ENCODE measurements at places on chromosomes 12 and 14.

DNA sequence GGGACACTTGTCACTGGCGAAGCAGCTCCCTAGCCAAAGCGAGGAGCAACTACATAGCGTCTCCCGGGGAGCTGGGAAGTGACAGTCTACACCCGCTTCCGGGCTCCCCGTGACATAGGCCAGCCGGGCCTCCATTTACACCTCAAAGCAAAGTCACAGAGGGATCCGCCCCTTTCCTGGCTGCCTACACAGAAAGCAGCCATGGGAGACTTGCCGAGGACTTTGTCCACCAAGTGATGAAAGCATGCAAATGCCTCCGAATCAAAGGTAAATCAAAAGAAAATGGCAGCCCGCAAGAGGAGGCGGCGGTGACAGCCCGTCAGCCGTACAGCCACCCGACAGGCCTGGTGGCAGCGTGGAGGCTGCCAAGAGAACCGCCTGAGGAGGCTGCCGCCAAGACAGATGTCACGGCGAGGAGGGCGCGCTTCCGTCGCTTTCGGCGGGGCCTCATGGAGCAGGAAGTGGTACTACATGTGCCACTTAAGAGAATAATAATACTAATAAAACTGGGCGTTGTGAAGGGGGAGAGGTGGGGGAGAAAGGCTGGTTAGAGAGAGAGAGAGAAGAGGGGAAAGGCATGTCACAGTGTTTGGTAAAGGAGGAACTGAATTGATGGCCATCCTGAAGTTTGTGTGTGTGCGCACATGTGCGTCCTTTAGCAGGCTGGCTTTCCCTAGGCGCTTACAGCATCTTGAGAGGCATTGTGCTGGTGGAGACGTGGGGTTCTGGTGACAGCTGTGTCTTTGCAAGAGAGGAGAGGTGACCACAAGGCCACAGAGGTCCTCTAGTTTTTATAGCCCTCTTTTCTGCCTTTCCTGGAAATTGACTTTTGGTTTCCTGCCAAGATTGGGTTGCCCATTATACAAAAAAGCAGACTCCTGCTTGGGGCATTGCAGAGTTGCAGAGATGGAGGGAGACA, 661.7 kb downstream of the VRK1 start:
- DNase-seq: peak; percentile 33

DNA sequence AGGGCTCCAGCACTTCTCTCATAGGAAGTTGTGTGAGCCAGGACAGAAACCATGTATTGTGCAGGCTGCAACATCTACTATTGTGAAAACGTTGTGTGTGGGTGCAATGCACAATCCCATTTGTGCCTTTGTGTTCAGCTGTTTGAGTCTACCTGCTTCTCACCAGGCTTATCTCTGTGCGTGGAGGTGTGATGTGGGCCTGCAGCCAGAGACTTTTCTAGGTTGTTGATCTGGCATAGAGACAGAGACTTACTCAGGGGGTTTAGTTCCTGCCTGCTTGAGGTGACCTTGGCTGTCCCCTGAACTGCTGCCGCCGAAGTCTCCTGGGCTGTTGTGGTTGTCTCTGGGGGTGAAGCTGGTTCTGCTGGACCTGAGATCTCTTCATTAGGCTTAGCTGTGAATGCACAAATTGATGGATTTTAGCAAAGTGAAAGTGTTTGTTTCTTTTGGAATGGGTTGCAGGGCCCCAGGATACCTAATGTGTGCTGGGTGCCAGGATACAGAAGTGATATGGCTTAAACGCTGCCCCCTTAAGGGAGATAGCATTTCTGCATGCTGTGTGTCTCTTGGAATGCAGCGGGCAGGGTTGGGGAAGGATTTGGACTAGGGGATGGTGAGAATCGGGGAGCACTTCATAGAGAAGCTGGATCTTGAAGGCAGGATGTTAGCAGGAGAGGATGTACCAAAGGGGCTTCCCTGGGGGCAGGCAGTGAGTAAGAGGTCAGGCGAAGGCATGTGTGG, 2.5 kb downstream of the LACRT start:
- DNase-seq: no peak

DNA sequence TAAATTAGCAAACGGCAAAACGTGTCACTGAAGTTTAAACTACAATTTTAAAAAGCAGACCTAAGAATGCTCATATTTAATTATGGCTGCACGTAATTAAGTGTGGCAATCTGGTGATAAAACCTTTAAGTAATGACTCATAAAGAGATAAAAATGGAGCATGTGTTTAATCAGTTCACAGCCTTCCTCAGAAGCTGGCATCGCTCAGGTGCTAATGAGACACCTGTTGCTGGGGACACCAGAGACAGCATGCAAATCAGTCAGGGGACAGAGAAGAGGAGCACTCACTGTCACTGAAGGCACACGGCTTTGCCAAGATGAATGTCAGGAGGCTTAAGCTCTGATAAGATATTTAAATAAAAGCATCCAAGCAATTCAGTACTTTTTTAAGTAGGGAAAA, 840.3 kb downstream of the GALC start:
- DNase-seq: no peak

GRCh38 chr12:69684466-69684865, 14.6 kb downstream of the BEST3 start:
- DNase-seq: no peak

DNA sequence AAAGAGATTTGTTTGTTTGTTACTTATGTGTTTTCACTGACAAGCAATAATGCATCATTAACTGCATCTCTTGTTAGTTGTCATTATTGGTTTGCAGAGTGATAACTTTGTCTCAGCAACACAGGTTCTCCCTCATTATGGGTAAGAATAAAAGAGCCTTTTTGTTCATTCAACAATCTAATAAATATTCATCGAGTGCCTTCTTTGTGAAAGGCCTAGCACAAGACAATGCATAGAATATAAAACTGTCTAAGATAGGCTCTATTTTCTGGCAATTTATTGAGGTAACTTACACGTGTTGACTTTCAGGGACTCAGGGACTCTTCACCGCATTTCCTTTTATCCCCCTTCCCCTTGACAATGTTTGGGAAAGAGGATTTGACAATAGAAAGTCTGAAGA, 95.5 kb upstream of the KRR1 start:
- DNase-seq: no peak

DNA sequence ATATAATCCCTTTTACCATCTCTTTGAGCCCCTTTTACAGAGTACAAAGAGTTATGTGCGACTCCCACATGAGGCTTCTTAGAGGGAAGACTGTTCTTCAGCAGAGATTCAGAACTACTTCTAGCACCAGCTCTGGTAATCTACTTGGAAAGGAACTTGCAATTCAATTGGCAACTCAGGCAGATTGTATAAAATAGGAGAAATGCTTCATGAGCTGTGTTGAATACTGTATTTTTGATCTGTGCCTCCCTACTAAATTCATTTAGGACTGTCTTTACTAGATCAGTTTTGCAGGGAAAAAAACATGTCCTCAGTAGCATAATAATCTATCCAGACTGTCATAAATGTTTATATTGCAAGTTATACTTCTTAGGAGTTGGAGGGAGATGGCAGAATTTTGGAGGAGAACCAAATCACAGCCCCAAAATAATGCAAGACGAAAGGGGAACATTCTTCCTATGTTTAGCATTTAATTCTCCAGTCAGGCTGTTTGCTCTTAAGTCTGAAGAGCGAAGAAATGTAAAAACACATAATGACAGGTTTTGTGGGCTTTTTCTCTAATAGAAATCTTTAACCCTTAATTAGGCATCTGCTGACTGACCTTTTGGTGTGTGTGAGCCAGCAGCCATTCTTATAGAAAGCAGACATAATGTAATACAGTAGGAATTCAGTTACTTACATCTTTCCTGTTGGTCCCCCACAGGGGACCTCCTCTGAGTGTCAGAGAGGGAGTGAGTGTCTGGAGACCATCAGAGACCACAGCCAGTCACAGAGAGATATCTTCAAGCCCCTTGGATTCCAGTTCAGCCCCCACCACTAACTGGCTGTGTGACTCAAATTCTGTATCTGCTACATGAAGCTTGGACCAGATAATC, 3.9 kb downstream of the ANO4 start:
- no peak for DNase-seq

All from anterior cingulate cortex (tissue), 58 donors.